ENCODE measurements at places on chromosomes 7 and 10.
A peak's percentile ranks its signal among the peaks of the same experiment; 100 is the strongest.

DNA sequence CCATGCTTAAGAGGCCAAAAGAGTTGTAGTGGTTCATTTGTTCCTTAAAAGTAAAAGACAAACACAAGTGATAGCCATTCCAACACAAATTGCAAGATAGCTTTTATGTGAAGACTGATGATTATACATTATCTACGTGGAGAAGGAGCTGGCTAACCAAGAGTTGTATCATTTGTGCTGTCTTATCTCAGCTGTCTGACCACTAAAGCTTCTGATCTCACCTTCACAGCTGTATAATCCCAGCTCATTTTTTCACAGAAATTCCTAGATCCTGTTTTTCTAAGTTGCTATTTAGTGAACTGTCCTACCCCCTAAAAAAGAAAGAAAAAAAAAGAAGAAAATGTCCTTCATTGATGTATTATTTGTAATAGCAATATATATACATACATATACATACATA, 9.8 kb downstream of the USP6NL start:
- no peak for DNase-seq

GRCh38 chr10:80429521-80429973, 21.2 kb downstream of the PRXL2A start:
- no peak for DNase-seq

DNA sequence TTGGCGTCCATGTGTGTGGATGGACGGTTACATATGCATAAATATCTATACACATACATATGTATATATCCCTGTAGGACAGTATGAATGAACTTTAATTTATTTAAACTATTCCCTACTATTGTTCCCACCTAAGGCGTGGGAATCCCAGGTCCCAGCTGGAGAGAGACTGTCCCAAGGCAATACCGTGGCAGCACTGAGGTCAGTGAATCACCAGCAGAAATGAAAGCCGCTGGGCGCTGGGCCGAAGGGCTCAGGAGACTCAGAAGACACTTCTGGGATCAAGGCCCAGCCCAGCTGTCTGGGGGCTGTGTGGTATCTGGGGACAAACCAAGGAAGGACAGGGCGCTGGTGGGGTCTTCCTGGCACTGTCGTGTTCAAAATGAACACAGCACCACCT, 49.6 kb upstream of the MYL10 start:
- DNase-seq: no peak

- peak; percentile 45 for DNase-seq
These were observed 169.9 kb upstream of the ADO start for GRCh38 chr10:62634576-62634975.

DNA sequence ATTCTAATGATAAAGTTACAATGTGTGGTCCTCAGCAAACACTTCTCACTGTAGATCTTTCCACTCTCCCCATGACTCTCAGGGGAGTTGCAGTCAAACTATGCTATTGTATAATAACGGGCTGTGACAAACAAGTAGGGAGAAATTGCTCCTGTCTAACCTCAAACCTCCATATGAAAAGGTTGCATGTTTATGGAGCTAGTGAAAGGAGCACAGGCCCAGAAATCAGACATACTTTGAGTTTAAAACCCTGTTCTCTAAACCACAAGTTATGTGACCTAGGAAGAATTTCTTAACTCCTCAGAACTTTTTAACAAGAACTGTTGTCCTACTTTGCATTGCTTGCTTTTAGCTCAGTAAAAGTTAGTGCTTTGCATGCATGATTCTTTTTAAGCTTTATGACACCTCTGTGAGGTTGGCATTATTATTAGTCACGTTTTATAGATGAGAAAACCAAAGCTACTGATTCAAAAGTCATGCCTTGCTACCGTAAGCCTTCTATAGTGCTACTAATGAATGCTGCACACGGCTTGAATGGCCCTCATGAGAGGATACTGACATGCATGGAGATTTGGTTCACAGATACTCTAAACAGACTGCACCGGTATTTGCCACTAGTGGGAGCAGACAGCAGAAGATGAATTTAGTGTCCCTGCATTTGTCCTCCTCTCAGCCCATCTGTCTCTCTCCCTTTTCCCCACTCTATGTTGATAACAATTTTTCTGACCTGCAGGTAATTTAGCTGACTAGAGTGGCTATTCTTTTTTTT, 129.5 kb upstream of the PCGF5 start:
- peak; percentile 1 for DNase-seq

GRCh38 chr7:78499971-78500370, 701.4 kb downstream of the PHTF2 start:
- DNase-seq: no peak
